ENCODE measurements at places on chromosomes 13 and 19. TPM values are rescaled to one million over a fixed set of nuclear protein-coding genes. Genes with fewer than 3 reads are reported as not detected.

LINGO3 gene
- total RNA-seq, result under 0.01 TPM

EBI3 gene
- total RNA-seq, result not detected

KLK15 gene
- total RNA-seq, result not detected

SYCN gene
- not detected for total RNA-seq

KCNN1 gene
- under 0.01 TPM for total RNA-seq

TEX101 gene
- total RNA-seq, result not detected

CTXN1 gene
- total RNA-seq, result 2.6 TPM

ZNF780B gene
- total RNA-seq, result 14.1 TPM

MAP3K10 gene
- total RNA-seq, result 12.7 TPM

KLK2 gene
- not detected for total RNA-seq

VSTM2B gene
- not detected for total RNA-seq

ZBTB32 gene
- total RNA-seq, result not detected

PBX4 gene
- total RNA-seq, result 1.9 TPM

ZGLP1 gene
- total RNA-seq, result 0.22 TPM

HIF3A gene
- total RNA-seq, result 8.7 TPM

POSTN gene
- total RNA-seq, result 13.1 TPM

PIH1D1 gene
- 127 TPM for total RNA-seq

VPS36 gene
- 25.4 TPM for total RNA-seq

COX7A1 gene
- 4.5 TPM for total RNA-seq

SGTA gene
- total RNA-seq, result 38.3 TPM

CLEC11A gene
- 79.9 TPM for total RNA-seq

NECTIN2 gene
- 68.9 TPM for total RNA-seq

NRTN gene
- not detected for total RNA-seq

DMWD gene
- total RNA-seq, result 42.9 TPM

CHERP gene
- total RNA-seq, result 3.9 TPM

FREM2 gene
- under 0.01 TPM for total RNA-seq

NCCRP1 gene
- not detected for total RNA-seq

ZNF222 gene
- total RNA-seq, result 7.9 TPM

SLC1A5 gene
- 333 TPM for total RNA-seq

LYPD5 gene
- not detected for total RNA-seq

ADPRHL1 gene
- 0.75 TPM for total RNA-seq

CYP4F22 gene
- not detected for total RNA-seq

TMEM143 gene
- total RNA-seq, result 4.1 TPM

MTUS2 gene
- total RNA-seq, result 0.12 TPM

MBD3L2 gene
- not detected for total RNA-seq

HSH2D gene
- not detected for total RNA-seq

NLRP4 gene
- not detected for total RNA-seq

BST2 gene
- 0.77 TPM for total RNA-seq

ZNF177 gene
- total RNA-seq, result 2.9 TPM

IGFL4 gene
- total RNA-seq, result under 0.01 TPM

C19orf81 gene
- total RNA-seq, result 0.22 TPM

GZMM gene
- not detected for total RNA-seq

LILRA2 gene
- not detected for total RNA-seq

SYT3 gene
- 0.11 TPM for total RNA-seq

HS6ST3 gene
- total RNA-seq, result 0.12 TPM
